Right renal pelvis (tissue), 4 donors: ENCODE measurements at places on chromosomes 5 and 9.

- no peak for DNase-seq
Measured at GRCh38 chr5:31194892-31195555, 1.5 kb downstream of the CDH6 start.

GRCh38 chr9:27880635-27881034, 307.4 kb upstream of the C9orf72 start:
- no peak for DNase-seq

GRCh38 chr5:6728011-6728794, 15.0 kb downstream of the TENT4A start:
- DNase-seq, result no peak

- no peak for DNase-seq
Measured at GRCh38 chr5:77928776-77929300, 152.7 kb upstream of the TBCA start.

DNA sequence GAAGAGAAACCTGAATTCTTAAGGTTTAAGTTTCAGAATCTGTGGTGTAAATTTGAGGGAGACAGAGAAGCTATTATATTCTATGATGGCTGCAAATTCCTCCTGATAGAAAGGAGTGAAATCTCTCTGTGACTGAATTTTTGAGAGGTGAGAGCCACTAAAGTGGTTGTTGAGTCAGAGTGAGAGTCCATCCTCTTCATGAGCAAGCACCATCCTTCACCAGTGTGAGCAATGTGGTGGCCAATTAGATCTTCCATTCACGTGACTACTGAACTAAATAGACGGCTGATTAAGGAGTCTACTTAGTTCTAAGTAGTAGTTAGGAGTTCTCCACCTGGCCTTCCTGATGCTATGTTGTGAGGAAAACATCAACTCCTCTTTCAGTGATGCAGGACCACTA, 147.8 kb upstream of the CCNH start:
- DNase-seq, result no peak
